ENCODE measurements at places on chromosomes 16 and 17.

DNA sequence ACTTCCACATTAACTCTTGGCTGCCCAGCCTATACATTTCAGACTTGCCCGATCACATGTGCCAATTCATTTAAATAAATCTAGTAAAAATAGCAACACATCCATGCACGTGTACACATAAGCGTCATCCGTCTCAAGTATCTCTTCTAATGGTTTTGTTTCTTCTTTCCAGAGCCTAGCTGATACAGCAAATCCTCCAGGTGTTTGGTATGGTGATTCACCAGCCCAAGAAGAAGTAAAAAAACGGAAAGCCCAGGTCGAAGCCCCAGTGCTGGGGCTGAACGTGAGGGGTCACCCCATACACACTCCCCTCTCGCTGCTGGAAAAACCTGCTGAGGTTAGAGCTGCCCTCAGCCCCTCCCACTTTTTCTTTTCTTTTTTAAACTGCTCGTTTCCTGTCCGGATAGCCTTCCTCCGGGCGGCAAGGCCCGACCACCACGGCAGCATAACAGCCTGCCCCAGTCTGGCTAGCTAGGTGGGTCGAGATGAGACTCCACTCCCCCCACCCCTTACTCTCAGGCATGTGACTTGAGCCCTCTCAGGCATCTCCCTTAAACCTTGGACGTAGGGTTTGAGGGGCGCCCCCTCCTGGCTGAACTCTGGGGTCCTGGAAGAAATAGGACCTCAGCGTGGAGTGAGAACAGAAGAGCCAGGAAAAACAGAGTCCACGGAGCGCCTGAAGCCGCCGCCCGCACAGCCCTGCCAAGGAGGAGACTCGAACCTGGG is 13.9 kb upstream of the OR1F1 start:
- DNase-seq, result no peak

DNA sequence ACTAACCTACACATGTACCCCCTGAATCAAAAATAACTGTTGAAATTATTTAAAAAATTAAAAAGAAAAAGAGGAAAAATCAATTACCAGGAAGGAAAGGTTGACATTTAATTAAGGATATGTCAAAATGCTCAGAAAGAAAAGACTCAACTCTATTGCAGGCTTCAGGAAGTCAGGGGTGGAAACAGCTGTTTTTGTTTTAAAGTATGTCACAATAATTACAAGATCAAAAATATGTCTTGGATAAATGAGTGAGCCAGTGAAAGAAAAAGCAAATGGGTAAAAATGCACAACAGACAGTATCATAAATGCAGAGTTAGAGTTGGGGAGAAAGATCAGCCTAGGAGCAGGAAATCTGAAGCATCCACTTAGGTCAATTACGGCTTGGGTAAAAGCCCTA is 146.0 kb downstream of the CDH11 start:
- DNase-seq, result no peak

- peak; percentile 46 for DNase-seq
Measured at GRCh38 chr17:51685287-51685909, 425.1 kb downstream of the UTP18 start.

GRCh38 chr17:63402431-63403212 is 43.5 kb downstream of the CYB561 start:
- DNase-seq, result no peak

DNA sequence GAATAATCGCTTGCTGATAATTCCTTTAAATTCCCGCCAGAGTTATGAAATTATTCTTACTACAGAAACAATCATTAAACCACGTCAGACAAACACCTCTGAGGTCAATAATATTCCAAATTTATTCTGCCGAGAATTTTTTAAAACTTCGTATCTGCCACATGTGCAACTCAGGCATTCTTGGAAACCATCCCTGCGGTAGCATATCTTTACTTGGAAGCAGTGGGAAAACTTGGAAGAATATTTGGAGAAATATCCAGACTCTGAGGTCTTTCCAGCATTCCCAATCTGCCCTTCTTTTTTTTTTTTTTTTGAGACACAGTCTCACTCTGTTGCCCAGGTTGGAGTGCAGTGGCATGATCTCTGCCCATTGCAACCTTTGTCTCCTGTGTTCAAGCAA is 2.0 kb upstream of the CCL11 start:
- DNase-seq, result no peak

- no peak for DNase-seq
Measured at GRCh38 chr16:55142405-55142804, 181.6 kb upstream of the IRX6 start.

GRCh38 chr17:74779948-74780400 is 3.8 kb upstream of the NAT9 start:
- DNase-seq, result no peak

GRCh38 chr17:77376795-77377709 is 236.3 kb downstream of the SEC14L1 start:
- no peak for DNase-seq

GRCh38 chr16:35746281-35746962 is 2287.0 kb downstream of the TP53TG3F start:
- no peak for DNase-seq

- no peak for DNase-seq
Measured at GRCh38 chr16:75116911-75117245, 298 bp upstream of the LDHD start.

DNA sequence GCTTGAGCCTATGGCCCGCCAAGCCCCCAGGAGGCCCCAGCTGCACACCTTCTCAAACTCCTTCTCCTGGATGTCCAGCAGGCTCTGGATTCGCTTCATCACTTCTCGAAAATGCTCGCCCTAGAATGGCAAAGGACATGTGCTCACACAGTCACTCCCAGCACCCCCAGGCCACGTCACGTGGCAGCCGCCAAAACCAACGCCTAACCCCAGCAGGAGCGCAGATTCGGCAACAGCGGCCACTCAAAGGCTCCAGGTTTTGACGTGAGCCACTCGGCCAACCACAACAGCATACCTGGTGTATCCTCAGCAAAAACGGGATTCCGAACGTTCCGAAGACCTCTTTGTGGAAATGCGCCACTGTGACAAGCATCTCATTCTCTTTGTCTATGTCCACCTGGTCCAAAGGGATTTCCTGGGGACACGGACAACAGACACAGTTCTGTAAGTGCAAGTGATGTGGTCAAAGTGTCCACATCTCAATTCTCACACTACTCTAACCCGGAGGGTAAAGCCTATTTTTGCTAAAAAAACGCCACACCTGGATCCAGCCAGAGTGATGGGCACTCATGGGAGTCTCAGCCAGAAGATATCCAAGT is 12.7 kb downstream of the LITAFD start:
- no peak for DNase-seq

GRCh38 chr17:1197781-1198490 is 18.2 kb upstream of the ABR start:
- peak; percentile 85 for DNase-seq

- DNase-seq, result no peak
Measured at GRCh38 chr16:2061023-2061422, 13.2 kb downstream of the TSC2 start.

GRCh38 chr16:83066011-83066410 is 439.2 kb downstream of the CDH13 start:
- no peak for DNase-seq

- DNase-seq, result no peak
Measured at GRCh38 chr16:3059723-3060242, 5.7 kb upstream of the IL32 start.

- DNase-seq, result no peak
Measured at GRCh38 chr17:35743626-35744328, 9.3 kb downstream of the GAS2L2 start.

DNA sequence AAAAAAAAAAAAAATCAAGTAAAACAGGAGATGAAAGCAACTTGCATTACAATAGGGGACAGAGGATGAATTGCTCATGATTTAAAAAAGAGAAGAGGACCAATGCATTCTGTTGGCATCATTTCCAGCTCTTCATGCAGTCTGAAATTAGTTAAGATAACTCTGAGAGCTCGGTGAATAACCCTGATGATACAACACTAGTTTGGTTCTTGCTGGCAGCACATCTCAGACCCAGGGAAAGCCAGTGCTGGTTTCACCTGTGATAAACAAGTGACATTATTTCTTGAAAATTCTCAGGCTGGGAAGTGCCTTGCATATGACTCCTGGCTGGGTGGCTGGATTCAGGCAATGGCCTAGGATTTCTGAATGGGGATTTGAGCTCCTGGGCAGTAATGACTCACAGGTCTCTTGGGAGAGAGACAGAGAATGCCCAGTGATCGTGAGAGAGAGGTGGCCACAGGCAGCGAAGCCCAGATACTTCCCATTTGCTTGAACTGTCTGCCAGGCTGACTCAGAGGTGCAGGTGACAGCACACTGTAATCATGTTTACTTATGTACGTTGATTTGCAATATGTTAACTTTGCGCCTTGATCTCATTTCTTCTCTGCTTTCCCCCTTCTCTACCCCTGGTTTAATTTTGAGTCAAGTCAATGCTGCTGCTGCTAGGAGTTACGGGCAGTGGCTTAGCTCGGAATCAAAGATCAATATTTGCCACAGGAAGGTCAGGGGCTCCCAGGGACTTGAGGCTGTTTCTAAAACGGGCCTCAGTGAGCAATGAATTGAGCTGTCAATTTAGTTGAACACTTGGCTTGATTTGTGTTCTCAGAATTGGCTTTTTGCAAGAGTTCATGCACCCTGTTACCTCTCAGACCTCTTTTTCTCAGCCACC is 27.1 kb downstream of the ARSG start:
- no peak for DNase-seq

DNA sequence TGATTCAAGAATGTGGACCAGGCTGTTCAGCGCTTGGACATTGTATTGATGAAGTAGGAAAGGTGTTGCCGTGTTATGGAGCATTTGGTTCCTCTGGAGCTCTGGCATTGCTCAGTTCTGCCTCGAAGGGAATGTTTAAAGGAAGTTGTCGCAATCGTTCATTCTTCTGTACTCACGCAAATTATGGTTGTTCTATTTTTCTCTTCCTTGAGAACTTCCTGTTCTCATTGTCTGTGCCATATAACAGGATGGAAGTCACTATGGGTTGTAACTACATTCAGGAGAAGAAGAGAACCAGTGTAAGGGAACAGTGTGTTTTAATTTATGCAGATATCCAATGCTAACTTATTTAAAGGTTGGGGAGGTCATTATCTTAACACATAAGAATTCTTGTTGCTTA is 13.0 kb downstream of the PCTP start:
- no peak for DNase-seq

DNA sequence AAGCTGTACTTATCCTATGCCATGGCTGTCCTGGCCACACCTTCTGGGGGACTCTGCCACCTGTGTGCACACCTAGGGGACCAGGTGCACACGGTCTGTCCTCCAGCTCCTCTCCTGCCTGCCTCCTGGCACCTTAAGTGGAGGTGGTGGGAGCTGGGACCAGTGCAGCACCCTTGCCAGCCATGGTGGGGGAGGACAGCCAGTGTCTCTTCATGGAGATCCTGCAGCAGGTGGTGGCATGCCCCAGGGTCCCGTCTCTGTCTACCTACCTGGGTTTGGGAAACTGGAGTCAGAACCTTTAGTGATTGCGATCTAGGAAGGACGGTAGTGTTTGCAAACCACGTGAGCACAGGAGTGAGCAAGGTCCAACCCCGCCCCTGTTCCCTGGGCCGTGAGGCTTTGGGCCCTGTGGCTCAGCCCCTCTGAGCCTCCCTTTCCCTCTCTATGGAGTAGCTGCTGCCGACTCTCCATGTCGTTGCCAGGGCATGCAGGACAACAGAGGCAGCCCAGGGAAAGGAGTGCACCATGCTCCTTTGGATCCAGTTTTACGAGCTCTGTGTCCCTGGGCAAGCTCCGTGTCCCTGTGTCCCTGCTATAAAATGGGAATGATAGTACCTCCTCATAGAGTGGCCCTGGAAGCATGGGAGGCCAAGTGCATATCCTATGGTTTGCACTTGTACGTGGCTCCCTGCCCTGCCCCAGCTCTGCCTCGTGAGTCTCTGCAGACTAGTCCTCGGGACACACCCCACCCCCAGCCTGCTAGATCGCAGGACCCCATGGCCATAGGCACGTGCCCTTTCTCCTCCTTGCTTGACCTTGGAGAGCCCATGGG is 7.1 kb downstream of the ADGRG1 start:
- DNase-seq, result no peak

GRCh38 chr17:42322382-42323267 is 34.3 kb downstream of the STAT5A start:
- peak; percentile 93 for DNase-seq

GRCh38 chr17:45940826-45941225 is 46.5 kb downstream of the MAPT start:
- DNase-seq, result no peak

- DNase-seq, result no peak
Measured at GRCh38 chr17:28675980-28676379, 14.0 kb downstream of the SUPT6H start.

DNA sequence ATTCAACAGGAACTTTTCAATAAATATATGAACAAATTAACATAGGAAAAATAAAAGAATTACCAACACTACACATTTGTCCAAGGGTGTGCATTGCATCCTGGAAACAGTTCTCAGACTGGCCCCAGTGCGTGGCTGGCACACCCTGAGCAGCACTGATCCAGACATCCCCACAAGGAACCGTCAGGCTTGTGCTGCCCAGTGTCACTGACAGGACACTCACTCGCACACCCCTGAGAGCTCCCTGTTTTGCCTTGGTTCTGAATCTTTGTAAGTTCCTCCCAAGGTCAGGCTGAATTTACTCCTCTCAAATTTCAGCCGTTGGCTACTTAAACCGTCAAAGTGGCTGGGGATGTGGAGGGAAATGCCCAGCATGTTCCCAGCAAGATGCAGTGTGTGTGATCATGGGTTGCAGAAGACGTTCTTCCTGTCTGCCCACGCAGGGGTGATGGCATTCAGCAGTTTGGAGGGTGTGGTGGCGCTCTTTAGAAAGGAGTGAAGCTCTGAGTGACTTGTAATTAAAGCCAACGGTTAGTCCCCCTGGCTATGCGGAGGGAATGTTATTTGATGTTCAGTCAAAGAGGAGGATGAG is 1.7 kb downstream of the MT2A start:
- DNase-seq, result peak; percentile 51

- peak; percentile 60 for DNase-seq
Measured at GRCh38 chr17:34579017-34579946, at the start of gene TMEM132E. TSS of gene TMEM132E (plus strand) at chr17:34579582. CDS start at chr17:34581077, 1,495 bp downstream.

DNA sequence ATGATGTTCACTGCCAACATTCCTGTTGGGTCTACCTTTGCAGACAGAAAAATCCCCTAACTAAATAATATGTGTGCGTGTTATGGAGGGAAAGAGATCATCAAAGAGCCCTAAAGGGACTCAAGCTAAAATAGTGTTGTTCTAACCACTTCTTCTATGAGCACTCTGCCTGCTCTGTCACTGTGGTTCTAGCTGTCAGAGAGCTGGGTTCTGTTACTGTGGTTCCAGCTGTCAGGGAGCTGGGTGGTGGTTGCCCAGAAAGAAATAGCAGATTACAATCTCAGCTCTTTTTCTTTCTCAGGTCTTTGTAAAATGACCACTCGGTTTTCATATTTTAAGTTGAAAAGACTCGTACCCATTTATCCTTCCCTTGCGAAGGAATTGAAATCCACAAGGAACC is 176.3 kb downstream of the HS3ST3A1 start:
- DNase-seq, result no peak

DNA sequence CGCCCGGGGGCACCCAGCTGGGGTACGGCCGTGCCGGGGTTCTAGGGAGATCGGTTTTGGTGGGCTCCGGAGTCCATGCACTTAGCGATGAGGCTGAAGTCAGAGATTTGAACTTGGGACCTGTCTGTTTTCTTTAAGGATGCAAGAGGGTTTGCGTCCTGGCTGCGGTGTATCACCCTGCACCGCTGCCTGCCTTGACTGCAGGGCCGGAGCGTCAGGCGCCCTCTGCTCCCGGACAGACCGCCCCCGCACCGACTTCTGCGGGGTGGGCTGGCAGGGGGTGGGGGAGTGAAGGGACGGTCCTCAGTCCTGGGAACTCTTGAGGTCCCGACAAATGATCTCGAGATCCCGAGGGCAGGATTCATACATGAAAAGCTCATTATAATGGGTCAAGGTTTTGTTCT is 701 bp downstream of the PDP2 start:
- DNase-seq, result no peak

- DNase-seq, result no peak
Measured at GRCh38 chr17:74529243-74529642, 2.0 kb downstream of the CD300LB start.

All from left hindlimb (tissue), 1 donor.